ENCODE measurements at places on chromosomes 4 and X.

DNA sequence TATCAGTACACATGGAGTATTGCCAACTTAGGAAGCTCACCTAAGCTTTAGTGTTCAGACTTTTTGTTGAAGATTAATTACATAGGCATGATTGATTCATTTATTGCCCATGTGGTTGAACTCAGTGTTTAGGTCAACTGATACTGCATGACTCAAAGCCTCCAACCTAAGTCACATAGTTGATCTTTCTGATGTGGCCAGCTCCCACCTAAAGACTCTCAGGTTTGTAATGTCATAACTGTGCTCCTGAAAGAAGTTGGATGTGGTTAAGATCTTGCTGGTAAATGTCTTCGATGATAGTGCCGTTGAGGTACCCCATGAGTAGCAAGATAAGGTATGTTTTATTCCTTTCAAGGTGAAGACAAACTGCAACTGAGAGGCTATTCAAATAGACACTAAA lies 192.5 kb downstream of the EDA start:
- no peak for DNase-seq

DNA sequence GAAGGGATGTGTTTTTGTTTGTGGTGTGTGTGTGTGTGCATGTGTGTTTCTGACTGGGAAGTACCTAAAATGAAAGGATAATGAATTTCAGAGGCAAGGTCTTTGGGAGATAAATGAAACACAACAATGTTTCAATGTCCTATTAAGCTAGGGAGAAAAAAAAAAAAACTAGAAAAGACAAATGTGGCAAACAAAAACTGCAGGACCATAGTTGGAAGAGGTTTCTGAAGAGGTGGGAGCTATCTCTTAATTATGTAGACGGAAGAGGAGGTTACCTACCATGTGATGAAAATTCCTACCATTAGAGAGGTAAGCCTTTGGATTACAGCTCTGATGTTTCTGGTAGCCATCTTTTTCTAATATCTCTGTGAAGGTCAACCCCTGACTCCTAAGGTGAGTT lies at the start of gene TRPC5OS:
TRPC5OS (plus strand) TSS at position 301 of the 400 bp plus-strand sequence. CDS start 25,669 bp downstream, outside the sequence.
- DNase-seq = no peak

GRCh38 chr4:155249016-155249566 lies 40.7 kb downstream of the NPY2R start:
- no peak for DNase-seq

DNA sequence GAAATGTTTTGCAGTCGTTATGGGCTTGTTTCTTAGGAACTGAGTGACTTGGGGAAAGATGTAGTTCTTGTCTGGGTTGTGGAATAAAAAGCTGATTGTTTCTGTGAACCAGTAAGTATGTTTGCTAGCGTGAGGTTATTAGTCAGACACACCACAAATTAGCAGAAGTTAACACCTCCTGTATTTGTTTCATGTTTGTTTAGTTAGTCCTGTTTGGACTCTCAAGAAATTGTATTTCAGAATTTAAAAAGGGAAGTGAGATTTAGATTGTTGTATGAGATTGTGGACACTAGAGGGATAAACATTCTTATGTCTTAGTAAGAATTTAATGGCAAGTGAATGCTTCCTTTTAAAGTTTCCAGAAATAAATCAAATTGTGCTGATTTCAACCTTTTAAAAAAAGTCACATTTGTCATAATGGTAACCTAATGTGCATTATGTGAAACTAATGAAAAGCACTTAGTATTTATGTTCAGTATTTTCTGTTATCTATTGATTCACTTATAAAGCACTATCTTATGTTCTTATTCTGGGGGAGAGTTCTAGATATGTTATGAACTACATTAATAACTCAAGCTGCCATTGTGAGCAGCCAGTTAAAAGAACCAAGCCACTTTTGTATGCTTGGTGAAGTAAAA lies 25.6 kb downstream of the ATP10D start:
- DNase-seq = no peak
